ENCODE measurements at places on chromosomes 2 and 18.

- no peak overlapping the region for H3K4me3 ChIP-seq
- H3K4me1 ChIP-seq, result no peaks in the 10 kb centered on the region
- no peaks in the 10 kb centered on the region for H3K36me3 ChIP-seq
- H3K27ac ChIP-seq, result no peak overlapping the region
- H3K27me3 ChIP-seq, result peaks cover 2% of the 10 kb centered on the region
Observed at GRCh38 chr18:11969904-11970835, 11.1 kb upstream of the IMPA2 start.

GRCh38 chr2:100199421-100199820 lies 57.0 kb upstream of the AFF3 start:
- H3K4me1 ChIP-seq, result peaks cover 5% of the 10 kb centered on the region
- DNase-seq, result no peak
- H3K36me3 ChIP-seq, result peaks cover 2% of the 10 kb centered on the region
- no peak overlapping the region for H3K4me3 ChIP-seq

DNA sequence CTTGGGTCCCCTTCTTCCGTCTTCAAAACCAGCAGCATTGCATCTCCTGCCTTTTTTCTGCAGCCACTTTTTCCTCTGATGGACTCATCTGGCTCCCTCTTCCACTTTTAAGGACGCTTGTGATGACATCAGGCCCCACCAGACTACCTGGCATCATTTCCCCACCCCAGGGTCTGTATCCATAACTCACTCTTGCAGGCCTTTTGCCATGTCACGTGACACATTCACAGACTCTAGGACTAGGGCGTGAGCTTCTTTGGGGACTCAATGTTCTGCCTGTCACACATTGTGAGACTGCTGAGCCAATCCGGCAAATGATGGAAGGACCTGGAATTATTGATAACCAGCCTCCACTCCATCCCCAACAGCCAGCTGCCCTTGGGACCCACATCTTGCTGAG lies 23.6 kb downstream of the NPPC start:
- no peak for DNase-seq
- H3K4me3 ChIP-seq, result no peak overlapping the region
- H3K27ac ChIP-seq, result no peak overlapping the region
- peaks cover 4% of the 10 kb centered on the region for H3K27me3 ChIP-seq

DNA sequence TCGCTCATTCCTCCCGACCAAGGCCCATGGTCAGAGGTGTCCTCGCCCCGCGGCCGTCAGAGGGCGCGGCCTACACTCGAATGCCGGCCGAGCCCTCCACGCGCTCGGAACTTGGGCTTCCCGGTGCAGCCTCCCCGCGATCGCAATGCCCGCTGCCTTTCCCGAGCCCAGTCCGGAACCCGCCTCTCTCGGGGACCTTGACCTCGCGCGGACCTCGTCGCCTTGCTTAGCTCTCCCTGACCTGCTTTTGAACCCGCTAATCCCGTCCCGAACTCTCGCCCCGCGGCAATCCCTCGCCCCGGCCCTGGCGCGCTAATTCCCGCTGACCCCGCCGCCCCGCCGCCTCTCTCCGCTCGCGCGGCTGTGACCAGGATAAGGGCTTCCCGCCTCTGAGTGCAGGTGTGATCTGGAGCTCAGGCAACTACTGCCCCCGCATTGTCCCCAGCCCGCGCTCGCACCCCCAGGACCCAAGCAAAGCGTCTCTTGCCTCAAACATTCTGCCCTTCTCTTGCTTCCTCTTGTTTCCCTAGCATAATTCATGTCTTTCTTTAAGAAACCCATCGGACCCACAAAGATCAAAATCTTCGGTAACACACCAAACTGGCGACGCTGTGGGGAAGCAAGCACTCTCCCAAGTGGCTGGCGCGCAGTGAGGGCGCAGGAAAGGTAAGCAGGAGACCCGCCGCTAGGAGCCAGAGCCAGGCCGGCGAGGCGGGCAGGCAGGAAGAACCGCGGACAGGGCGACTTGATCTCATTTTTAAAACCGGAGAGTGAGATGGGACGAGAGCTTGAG lies 46.6 kb upstream of the ATP6V1B1 start:
- DNase-seq, result no peak
- H3K27ac ChIP-seq, result peak overlapping the region; percentile 29
- H3K4me1 ChIP-seq, result peaks cover 16% of the 10 kb centered on the region
- peaks cover 41% of the 10 kb centered on the region for H3K27me3 ChIP-seq

GRCh38 chr2:78237704-78238103 lies 715.5 kb upstream of the LRRTM4 start:
- H3K4me1 ChIP-seq, result no peaks in the 10 kb centered on the region
- H3K36me3 ChIP-seq, result no peaks in the 10 kb centered on the region
- H3K27me3 ChIP-seq, result no peaks in the 10 kb centered on the region
- no peak for DNase-seq
- H3K27ac ChIP-seq, result no peak overlapping the region

DNA sequence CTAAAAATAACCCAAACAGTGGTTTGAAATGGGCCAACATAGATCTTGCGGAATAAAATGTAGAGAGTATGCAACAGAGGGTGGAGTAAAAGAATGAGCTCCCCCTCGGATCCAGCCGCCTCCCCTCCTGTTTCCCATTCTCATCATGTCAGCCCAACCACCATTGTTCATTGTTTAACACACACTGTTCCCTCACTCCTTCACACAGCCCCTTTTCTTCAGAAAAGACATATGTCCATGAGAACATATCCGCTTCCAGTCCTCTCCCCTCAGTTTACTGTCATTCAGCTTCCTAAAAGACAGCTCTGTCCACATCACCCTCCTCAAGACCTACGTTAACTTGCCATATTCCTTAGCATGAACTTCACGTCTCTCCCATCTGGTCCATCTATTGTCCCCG lies 62.9 kb upstream of the SERTAD2 start:
- no peak overlapping the region for H3K4me3 ChIP-seq
- H3K36me3 ChIP-seq, result peaks cover 3% of the 10 kb centered on the region
- no peaks in the 10 kb centered on the region for H3K27me3 ChIP-seq

- no peaks in the 10 kb centered on the region for H3K4me1 ChIP-seq
- H3K27me3 ChIP-seq, result peaks cover 24% of the 10 kb centered on the region
- H3K36me3 ChIP-seq, result peaks cover 1% of the 10 kb centered on the region
- DNase-seq, result no peak
- no peak overlapping the region for H3K4me3 ChIP-seq
Observed at GRCh38 chr2:96423828-96424227, 81.3 kb downstream of the NEURL3 start.

- no peaks in the 10 kb centered on the region for H3K36me3 ChIP-seq
- H3K4me3 ChIP-seq, result no peak overlapping the region
- no peaks in the 10 kb centered on the region for H3K27me3 ChIP-seq
- DNase-seq, result no peak
- no peak overlapping the region for H3K27ac ChIP-seq
- no peaks in the 10 kb centered on the region for H3K4me1 ChIP-seq
Observed at GRCh38 chr2:133652398-133652797, 84.1 kb upstream of the NCKAP5 start.

DNA sequence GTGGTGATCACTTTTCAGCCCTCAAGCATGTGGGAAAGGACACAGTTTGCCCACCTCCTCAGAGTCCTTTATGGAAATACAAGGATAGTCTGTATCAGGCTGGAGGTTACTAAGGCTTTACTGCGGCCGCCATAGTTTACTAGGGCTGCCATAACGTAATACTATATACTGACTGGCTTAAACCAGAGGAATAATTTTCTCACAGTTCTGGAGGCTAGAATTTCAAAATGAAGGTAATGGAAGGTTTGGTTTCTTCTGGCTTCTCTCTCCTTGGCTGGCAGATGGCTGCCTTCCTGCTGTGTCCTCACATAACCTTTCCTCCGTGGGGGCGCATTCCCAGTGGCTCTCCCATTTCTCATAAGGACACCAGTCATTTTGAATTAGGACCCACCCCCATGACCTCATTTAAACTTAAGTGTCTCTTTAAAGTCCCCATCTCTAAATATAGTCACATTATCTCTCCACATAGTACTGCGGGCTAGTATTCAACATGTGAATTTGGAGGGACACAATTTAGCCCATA lies 12.5 kb upstream of the ATIC start:
- no peak overlapping the region for H3K27ac ChIP-seq
- DNase-seq, result no peak
- H3K4me3 ChIP-seq, result no peak overlapping the region
- peaks cover 2% of the 10 kb centered on the region for H3K27me3 ChIP-seq

DNA sequence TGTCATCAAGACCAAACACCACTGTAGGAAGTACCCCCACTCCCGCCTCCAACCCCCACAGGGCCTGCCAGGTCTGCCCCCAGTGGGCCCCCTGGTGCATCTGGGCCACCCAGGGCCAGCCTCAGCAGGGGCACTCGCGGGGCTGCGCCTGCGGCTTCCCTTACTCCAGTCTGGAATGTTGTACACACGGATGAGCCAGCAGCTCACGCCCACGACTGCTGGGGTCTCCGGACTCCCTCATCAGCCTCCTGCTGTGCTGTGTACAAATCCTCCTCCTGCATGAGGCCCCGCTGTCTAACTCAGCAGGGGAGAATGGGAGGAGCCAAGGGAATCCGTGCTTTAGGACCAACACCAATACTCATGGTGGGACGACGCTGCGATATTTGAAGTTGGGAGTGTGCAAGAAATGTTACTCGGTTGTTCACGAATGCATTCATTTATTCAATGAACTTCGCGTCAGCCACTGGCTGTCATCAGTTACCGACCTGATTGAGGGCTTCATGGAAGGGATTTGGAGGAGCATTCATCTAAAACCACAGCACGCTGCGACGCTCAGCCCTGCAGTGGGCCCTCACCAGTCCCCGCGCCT lies 654 bp upstream of the ASB1 start:
- H3K36me3 ChIP-seq, result peaks cover 10% of the 10 kb centered on the region
- peak overlapping the region; percentile 89 for H3K4me3 ChIP-seq
- peak overlapping the region; percentile 86 for H3K27ac ChIP-seq
- DNase-seq, result no peak

DNA sequence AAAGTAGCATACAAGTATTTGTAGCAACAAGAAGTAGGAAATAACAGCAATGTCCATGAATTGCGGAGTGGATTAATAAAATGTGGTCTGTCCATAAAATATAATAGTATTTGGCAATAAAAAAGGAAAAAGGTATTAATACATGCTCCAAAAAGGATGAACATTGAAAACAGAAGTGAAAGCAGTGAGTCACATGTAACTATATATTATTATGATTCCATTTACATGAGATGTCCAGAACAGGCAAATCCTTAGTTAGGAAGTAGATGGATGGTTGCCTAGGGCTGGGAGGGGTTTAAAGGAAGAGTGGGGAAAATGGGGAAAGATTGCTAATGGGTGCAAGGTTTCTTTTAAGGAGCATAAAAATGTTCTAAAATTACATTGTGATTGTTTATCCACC lies 44.5 kb downstream of the CCDC74A start:
- DNase-seq, result no peak
- no peaks in the 10 kb centered on the region for H3K36me3 ChIP-seq
- H3K4me1 ChIP-seq, result no peaks in the 10 kb centered on the region
- H3K27ac ChIP-seq, result no peak overlapping the region

DNA sequence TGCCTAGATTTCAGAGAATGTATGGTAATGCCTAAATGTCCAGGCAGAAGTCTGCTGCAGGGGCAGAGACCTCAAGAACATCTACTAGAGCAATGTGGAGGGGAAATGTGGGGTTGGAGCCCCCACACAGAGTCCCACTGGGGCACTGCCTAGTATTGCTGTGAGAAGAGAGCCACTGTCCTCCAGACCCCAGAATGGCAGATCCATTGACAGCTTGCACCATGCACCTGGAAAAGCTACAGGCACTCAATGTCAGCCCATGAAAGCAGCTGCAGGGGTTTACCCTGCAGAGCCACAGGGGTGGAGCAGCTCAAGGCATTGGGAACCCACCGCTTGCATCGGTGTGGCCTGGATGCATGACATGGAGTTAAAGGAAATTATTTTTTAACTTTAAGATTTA lies 314.1 kb downstream of the CYRIA start:
- no peak overlapping the region for H3K4me3 ChIP-seq
- no peak overlapping the region for H3K27ac ChIP-seq
- H3K4me1 ChIP-seq, result no peaks in the 10 kb centered on the region
- peaks cover 2% of the 10 kb centered on the region for H3K27me3 ChIP-seq
- DNase-seq, result no peak
